ENCODE measurements at places on chromosomes 1 and 21.

DNA sequence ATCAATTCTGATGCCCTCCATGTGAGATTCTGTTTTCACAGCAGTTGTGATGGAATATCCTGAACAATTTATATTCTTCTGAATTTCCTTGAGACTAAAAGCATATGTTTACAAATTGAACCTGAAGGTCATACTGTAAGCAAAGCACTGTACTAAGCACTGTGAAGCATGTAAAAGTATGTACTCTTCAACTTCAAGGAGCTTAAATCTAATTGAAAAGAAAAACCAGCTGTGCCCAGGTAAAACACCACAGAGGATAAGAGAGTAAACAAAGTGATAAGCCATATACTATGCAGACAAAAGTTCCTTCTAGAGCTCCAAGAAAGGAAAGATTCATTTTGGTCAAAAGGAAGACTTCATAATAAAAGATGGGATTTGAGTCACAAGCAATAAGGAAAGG is 71.9 kb downstream of the TTLL7 start:
- no peak for DNase-seq

- DNase-seq = no peak
Observed at GRCh38 chr21:33940881-33941245, 25.3 kb upstream of the ATP5PO start.

DNA sequence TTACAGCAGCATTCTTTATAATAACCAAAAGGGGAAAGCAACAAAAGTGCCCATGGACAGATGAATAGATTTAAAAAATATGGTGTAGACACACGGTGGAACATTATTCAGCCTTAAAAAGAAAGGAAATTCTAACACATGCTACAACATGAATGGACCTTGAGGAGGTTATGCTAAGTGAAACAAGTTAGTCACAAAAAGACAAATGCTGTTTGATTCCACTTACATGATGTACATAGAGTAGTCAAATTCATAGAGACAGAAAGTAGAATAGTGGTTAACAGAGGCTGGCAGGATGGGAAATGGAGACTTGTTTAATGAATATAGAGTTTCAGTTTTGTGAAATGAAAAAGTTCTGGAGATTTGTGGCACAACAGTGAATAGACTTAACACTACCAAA is 151.4 kb downstream of the CYYR1 start:
- no peak for DNase-seq

DNA sequence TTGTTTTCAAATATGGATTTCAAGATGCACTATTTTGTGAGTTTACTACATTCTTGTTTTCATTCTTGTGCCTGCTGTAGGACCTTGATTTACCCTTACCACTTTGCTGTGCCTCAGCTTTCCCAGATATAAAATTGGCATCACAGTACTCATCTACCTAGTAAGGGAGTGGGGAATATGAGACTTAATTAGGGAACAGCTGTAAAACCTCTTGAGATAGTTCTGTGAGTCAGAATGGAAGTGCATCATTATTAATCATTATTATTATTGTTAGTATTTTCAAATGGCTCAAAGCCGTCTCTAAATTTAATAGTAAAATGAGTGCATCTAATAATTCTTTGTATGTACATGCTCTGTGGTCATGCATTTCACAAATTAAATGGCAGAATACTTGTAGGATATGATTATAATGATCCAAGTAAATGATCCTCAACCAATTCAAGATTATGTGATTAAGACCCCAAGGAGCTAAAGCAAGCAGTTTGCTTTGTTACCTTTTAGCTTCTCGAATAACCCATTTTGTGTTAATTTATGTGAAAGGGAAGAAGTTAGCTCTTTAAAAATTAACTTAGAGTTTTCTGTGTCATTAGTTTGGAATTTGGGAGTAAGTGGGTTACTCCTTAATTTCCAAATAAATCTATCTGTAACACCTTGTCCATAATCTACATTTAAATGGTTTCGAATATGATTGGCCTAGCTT is 155.4 kb downstream of the NFIA start:
- no peak for DNase-seq

GRCh38 chr1:109404838-109405237 is 7.1 kb upstream of the SORT1 start:
- DNase-seq = no peak

DNA sequence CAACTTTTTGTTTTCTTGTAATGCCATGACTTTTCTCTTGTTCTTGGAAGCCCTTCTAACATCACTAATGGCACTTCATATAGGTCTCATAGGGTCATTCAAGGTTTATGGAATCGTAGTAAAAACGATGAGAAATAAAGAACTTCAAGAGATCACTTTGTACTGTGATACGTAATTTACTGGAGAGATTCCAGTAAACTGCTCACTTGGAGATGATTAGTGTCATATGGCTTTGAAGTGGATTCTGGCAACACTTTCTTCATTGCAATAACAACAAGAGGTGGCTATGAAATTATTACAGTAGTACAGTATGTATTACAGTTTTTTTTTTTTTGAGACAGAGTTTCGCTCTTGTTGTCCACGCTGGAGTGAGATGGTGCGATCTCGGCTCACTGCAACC is 103.4 kb downstream of the RUSC1 start:
- no peak for DNase-seq

DNA sequence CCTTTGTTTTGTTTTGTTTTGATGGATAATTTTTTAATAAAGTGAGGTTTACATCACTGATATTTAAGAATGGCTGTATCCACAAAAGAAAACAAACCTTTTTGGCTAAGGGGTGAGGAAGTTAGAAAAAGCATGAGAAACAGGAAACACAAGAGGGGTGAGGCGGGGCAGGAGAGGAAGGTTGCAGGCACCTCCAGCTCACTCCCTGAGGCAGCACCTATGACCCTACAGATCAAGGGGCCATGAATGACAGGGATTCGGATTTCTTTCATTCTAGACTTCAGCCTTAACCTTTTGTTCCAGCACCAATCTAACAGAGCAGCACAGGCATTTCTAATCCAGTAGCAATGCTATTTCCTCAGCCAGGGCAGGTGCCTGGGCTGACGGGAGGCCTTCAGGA is 4.4 kb downstream of the CLCA4 start:
- DNase-seq = no peak

- DNase-seq = no peak
Observed at GRCh38 chr1:23481026-23481597, 2.9 kb downstream of the ASAP3 start.

DNA sequence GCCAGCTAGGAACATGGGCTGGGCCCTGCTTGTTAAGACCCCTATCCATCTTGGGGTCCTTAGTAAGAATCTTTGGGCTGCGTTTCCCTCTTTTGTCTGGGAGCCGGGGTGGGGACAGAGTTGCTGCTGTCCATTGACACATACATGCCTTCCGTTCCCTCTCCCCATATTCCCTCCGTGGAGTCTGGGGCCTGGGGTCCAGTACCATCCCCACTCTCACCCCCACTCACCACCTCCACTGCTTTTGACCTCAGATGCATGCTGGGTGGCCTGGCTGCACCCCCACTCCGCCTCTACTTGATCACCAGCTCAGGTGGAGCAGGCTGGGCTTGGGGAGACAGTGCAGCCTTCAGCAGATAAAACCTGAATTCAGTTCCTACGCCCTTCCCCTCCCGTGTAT is 3.3 kb downstream of the RD3 start:
- no peak for DNase-seq

DNA sequence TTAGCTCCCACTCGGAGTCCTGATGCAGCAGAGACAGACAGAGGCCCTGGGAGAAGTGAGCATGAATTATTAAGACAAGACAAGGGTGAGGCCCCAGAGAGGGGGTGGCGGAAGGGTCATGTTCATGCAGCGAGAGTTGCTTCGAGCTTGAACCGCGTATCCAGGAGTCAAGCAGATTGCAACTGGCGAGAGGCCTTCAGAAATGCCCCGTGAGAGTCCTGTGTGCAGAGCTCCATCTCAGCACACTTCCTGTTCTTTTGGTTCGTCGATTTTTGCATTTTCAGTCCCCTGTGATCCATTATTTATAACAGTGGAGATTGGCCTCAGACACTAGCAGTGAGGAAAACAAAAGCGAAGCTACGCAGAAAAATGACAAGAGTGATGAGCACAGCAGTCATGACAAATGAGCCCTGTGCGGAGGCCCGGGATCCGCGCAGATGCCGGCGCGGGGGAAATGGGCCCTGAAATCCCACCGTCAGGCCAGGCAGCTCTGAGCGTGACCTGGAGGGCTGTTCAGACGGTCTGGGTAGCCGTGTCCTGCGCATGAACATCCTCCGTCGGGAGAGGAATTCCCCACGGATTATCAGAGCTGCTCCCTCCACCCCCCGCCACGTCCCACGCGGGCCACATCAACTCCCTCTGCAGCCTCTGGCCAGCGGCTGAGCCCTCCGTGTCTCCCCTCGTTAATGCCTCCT is 15.0 kb downstream of the PDE9A start:
- no peak for DNase-seq

All from NCI-H187 treated with DMSO at 0.1 percent for 48 hours (cell line).